Umbilical cord (tissue), 2 donors: ENCODE measurements at places on chromosomes 11 and 22. TPM values are rescaled to one million over a fixed set of nuclear protein-coding genes. Genes with fewer than 3 reads are reported as not detected.

GRCh38 chr11:123258877-123259276 is 63.8 kb upstream of the CLMP start:
- DNase-seq = no peak

AGBL2 gene
- 1.2 TPM for total RNA-seq

- DNase-seq = no peak
Measured at GRCh38 chr11:16242806-16243205, 113.5 kb downstream of the SOX6 start.

DNA sequence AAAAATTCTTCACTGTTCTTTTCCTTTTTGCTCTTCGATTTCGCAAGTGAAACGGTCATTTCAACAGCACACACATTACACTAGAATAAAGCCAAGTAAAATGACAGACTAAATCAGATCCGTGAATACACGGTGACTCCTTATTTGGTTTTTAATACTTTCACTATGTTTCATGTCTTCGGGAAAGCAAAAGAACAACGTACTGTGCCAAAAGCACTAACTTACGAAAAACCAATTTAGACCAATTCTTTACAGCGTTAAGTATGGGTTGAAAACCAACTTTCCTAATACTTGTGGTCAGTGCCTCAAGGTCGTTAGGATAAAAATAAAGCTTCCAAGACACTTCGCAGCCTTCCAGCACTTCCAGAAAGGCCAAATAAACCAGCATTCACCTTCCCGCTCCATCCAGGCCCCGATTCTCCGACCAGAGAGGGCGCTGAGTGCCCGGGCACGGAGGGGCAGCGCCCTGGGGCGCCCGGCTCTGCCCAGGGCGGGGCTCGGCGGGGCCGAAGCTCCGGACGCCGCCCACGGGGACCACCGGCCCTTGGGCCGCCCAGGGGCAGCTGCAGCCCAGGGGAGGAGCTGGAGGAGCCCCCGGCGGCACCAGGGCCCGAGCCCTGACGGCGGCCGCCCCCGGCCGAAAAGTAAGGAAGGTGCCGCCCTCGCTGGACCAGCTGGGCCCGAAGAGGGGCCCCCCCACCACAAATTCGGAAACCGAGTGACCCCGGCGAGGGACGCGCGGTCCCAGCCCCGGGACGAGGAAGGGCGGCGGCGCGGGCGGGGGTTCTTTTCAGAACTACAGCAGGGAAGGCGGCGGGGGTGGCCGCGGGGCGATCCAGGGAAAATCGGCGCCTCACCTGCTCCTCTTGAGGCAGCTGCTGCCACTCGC is 499 bp downstream of the ATL3 start:
- DNase-seq = peak; percentile 65
